ENCODE measurements at places on chromosomes 2 and 18. TPM values are rescaled to one million over a fixed set of nuclear protein-coding genes. Genes with fewer than 3 reads are reported as not detected.

Gene ASPRV1
- total RNA-seq = 0.34 TPM

Gene FABP1
- not detected for total RNA-seq

Gene BMPR2
- 13.4 TPM for total RNA-seq

Gene VIT
- not detected for total RNA-seq

Gene DPP10
- not detected for total RNA-seq

Gene KIF5C
- total RNA-seq = 0.45 TPM

Gene ALPP
- total RNA-seq = not detected

Gene VWC2L
- total RNA-seq = not detected

Gene STPG4
- total RNA-seq = not detected

Gene PDE1A
- not detected for total RNA-seq

Gene AMER3
- total RNA-seq = not detected

Gene MAPK4
- total RNA-seq = not detected

Gene SPP2
- total RNA-seq = not detected

Gene TPO
- not detected for total RNA-seq

Gene UGT1A10
- not detected for total RNA-seq

Gene NEB
- total RNA-seq = 0.17 TPM

Gene CPS1
- total RNA-seq = 18.5 TPM

Gene REG1B
- total RNA-seq = not detected

Gene SLC4A5
- under 0.01 TPM for total RNA-seq

Gene LRP1B
- under 0.01 TPM for total RNA-seq

Gene BBS5
- total RNA-seq = 4.6 TPM

Gene RAPGEF4
- total RNA-seq = 1.8 TPM

Gene CFC1
- not detected for total RNA-seq

Gene CFAP53
- total RNA-seq = 0.34 TPM

Gene IL1R1
- 37.0 TPM for total RNA-seq

Gene ONECUT2
- total RNA-seq = under 0.01 TPM

Gene UGT1A4
- total RNA-seq = not detected

Gene FOXD4L1
- total RNA-seq = not detected

Gene CDH19
- not detected for total RNA-seq

Gene TBC1D8
- total RNA-seq = 4.4 TPM

Gene RSAD2
- total RNA-seq = not detected

Gene SULT6B1
- not detected for total RNA-seq

Gene PEX13
- total RNA-seq = 17.0 TPM

Gene LIMS4
- total RNA-seq = not detected

Gene GREB1L
- 0.30 TPM for total RNA-seq

Gene NABP1
- 18.0 TPM for total RNA-seq

Gene TRIM43
- not detected for total RNA-seq

Gene ECEL1
- total RNA-seq = not detected

Gene AP1S3
- total RNA-seq = 2.2 TPM

Gene UPP2
- total RNA-seq = not detected

Measured in bronchus fibroblast of lung (primary cell).